Activated CD4-positive, alpha-beta T cell treated with anti-CD3 and anti-CD28 coated beads, Interleukin-10, Interleukin-2, amounts not matched to agents 100 ng/mL and 50 ng/mL, durations not matched to agents 16 hours and 8 hours (primary cell): ENCODE measurements at places on chromosomes 1 and 21.

GRCh38 chr1:156080241-156080862 lies 1.9 kb downstream of the MEX3A start:
- DNase-seq, result no peak

- DNase-seq, result no peak
Observed at GRCh38 chr1:15056515-15057285, 96.8 kb upstream of the TMEM51 start.

- peak; percentile 16 for DNase-seq
Observed at GRCh38 chr1:16239972-16240491, 3.0 kb upstream of the CPLANE2 start.

- no peak for DNase-seq
Observed at GRCh38 chr1:226535666-226536065, 12.9 kb upstream of the STUM start.

DNA sequence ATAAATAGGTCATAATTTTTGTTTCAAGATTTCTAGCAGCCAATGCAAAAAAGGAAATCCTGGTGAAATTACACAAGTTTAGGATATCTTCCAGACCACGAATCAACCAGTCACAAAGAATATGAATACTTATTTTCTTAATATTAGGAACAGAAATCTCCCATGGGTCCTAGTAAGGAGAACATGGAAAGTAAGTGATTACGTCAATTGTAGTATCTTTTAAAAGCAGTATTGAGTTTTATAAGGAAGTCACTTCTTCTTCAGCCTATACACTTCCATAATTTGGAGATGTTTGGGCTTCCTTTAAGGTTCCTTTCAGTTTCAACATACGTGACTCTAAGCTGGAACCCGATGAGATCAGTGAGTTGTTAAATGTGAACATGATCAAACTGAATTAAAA lies 534.5 kb downstream of the USP25 start:
- no peak for DNase-seq

- DNase-seq, result no peak
Observed at GRCh38 chr1:94044290-94044790, 76.6 kb downstream of the ABCA4 start.

- no peak for DNase-seq
Observed at GRCh38 chr1:243413431-243414151, 157.8 kb downstream of the SDCCAG8 start.

DNA sequence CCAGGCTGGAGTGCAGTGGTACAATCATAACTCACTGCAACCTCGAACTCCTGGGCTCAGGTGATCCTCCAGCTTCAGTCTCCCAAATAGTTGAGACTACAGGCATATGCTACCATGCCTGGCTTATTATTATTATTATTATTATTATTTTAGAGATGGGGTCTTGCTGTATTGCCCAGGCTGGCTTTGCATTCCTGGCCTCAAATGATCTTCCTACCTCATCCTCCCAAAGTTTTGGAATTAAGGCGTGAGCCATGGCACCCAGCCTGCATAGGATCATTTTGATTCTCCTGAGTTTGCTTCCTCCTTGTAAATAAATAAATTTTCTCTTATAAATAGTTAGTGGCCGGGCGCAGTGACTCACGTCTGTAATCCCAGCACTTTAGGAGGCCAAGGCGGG lies 6.2 kb downstream of the DDI2 start:
- DNase-seq, result no peak

DNA sequence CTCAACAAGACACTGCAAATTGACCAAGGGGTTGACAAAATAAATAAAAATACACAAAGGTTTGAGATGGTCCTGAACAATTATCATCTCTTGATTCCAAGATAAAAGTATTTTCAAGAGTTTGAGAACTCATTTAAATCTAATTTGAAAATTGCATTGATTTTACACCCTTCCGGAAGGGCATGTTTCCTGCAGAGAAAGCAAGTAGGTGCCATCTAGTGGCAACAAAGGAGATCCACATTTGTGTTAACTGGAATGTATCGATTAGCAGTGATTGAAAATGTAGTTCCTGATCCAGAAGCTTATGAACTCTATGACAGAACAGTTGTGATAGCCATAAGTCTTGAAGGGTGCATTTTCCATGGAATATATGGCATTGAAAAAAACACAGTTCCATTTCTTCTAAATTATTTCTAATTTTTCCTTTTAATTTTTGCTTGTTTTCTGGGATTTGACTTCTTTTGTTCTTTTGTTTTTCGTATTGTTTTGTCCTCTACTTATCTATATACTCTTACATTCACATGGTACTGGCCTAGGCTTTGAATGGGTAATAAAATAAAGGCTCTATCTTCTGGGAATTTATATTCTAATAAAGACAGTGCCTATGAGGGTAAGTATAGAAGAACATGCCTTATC lies 143.7 kb downstream of the DNM3 start:
- peak; percentile 65 for DNase-seq

- DNase-seq, result no peak
Observed at GRCh38 chr1:3364983-3365382, 89.5 kb upstream of the ARHGEF16 start.

GRCh38 chr1:213973129-213973528 lies 14.6 kb upstream of the PROX1 start:
- no peak for DNase-seq

DNA sequence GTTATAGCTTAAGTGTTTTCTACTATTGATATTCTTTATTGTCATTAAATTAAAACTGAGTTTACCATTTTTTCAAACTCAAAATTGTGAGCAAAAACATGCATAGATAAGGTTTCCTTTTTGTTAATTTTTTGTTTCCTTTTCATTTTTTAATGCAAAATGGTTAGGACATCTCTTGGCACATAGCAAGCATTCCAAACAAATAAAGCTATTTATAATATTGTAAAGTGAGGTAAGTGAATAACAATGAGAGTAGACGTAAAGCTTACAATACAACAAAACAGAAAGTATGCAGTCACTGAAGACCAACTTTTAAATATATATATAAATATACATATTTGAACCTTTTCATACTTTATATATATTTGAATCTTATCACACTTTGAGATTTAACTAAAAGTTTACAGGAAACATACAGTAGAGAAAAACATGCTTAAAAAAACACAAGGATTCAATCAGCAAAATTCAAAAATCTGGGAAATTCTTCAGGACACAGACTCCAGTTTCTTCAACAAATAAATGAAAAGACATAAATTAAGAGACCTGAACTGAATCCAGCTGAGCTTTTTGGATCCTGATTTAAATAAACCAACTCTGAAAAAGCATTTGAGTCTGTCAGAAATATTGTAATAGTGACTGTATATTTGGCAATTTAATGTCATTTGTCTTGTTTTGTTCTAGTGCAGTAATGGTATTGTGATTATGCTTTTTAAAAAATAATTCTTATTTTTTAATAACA lies 67.5 kb upstream of the SAMSN1 start:
- no peak for DNase-seq

GRCh38 chr1:200869753-200870391 lies 2.9 kb upstream of the GPR25 start:
- peak; percentile 82 for DNase-seq

GRCh38 chr1:192100686-192101468 lies 57.4 kb upstream of the RGS18 start:
- DNase-seq, result no peak

GRCh38 chr1:68269637-68270430 lies 37.5 kb upstream of the WLS start:
- DNase-seq, result no peak

- peak; percentile 76 for DNase-seq
Observed at GRCh38 chr1:39973503-39974135, 18.7 kb downstream of the MFSD2A start.

- no peak for DNase-seq
Observed at GRCh38 chr1:225735252-225736149, 42.1 kb upstream of the SRP9 start.

DNA sequence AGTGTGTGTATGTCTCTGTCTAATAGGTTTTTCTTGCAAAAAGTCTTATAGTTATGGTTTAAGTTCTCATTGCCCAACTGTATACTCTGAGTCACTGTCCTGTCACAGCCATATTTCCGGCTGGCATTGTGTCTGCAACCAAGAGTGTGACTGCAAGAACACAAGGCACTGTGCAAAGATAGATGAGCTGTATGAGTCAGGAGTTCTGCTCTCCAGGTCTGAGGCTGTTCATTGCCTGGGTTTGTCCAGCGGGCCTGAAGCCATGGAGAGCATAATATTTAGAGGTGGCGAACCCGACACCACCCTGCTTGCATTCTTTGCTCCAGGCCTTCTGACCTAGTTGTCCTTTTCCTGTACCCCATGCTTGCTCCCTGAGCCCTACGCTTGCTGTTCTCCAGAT lies 50.9 kb upstream of the CNIH3 start:
- DNase-seq, result peak; percentile 9

GRCh38 chr1:161805399-161806197 lies 39.5 kb downstream of the ATF6 start:
- DNase-seq, result peak; percentile 16

- peak; percentile 2 for DNase-seq
Observed at GRCh38 chr21:38679534-38679933, 126.2 kb upstream of the ETS2 start.

GRCh38 chr1:192632188-192632587 lies 3.8 kb upstream of the RGS13 start:
- no peak for DNase-seq

GRCh38 chr1:158425027-158425426 lies 1.0 kb downstream of the OR10K2 start:
- DNase-seq, result no peak

GRCh38 chr1:6084781-6085495 lies 39.2 kb downstream of the KCNAB2 start:
- DNase-seq, result no peak

DNA sequence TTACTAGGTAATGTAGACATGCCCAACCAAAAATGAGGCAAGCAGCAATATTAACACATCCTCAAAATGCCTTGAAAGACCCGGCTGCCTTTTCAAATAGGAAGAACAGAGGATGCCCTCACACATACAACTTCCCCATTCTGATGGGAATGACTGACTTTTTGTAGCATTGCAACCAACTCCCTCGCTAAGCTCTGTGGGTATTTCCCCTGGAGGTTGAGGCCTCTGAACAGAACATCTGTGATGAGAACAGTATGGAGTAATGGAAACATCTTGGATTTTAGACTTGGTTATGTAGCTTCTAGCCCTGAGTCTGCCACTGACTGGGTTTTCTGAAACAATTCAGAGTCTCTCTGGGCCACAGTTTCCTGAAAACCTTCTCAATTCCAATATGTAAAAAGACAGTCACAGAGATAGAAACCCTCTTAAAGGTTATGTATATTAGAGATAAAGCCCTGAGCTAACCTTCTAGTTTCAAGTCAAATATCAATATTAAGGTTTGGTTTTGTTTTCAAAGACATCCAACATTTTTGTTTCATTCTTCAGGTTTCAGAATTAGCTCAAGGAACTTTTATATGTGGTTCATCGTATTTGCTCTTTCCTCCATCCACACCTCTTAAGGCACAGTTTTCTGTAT lies 311.5 kb downstream of the SETD4 start:
- DNase-seq, result no peak

- DNase-seq, result peak; percentile 26
Observed at GRCh38 chr1:99737016-99737415, 29.4 kb downstream of the FRRS1 start.

- DNase-seq, result no peak
Observed at GRCh38 chr1:81848880-81849682, 48.3 kb downstream of the ADGRL2 start.

- DNase-seq, result no peak
Observed at GRCh38 chr1:1955621-1956094, 36.6 kb upstream of the TMEM52 start.

- DNase-seq, result no peak
Observed at GRCh38 chr1:202623075-202623474, 87.2 kb downstream of the SYT2 start.

DNA sequence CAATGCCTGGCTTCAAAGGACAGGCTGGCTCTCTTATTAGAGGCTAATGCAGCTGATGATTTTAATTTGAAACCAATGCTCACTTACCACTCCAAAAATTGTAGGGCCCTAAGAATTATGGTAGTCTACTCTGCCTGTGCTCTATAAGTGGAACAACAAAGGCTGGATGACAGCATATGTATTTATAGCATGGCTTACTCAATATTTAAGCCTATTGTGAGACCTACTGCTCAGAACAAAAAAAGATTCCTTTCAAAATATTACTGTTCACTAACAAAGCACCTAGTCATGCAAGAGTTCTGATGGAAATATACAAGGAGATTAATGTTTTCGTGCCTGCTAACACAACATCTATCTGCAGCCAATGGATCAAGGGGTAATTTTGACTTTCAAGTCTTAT lies 73.8 kb upstream of the DUSP10 start:
- no peak for DNase-seq

DNA sequence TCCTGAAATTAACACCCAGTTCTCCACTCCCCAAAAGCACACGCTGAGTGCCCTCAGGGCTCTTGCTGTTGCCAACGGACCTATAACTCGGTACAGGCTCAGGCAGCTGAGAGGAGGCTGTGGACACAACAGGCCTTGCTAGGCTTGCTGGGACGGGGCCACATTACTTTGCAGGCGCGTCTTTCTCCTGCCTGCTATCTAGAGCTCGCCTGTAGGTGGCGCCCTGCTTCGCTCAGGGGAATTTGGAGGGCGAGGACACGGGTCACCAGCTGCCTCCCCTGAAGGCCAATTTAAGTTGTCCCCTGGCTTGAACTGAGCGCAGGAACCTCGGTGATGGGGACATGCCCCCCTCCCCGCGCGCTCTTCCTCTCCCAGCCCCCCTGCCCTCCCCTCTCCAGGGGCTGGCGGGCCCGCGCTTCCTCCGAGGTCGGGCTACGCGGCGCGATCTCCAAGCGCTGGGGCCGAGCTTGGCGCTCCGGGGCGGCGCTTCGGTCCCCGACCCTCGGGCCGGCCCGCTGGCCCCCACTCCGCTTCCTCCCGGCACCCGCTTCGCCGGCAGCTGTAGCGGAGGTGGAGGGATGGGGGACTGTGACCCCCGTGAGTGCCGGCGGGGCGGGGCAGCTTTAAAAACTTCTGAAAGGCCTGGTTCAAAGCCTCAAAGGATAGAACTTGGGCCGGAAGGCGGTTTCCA lies 32.4 kb upstream of the NFIA start:
- peak; percentile 89 for DNase-seq

DNA sequence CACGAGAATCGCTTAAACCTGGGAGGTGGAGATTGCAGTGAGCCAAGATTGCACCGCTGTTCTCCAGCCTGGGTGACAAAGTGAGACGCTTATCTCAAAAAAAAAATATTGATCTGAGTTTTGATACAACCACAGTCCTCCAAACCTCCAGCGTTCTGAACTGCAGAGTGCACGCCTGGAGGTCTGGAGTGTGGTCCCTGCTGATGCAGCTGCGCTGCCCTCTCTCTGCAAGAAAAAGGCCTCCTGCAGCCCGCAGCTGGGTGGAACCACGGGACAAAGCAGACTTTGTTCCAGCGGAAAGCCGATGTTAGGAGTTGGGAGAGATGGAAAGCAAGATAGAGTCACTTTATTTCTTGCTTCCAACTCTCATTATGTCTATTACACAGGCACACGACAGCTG lies 144.9 kb upstream of the SOD1 start:
- no peak for DNase-seq

- no peak for DNase-seq
Observed at GRCh38 chr1:60969971-60970509, 112.3 kb upstream of the NFIA start.

GRCh38 chr21:37248298-37248697 lies 18.8 kb downstream of the VPS26C start:
- no peak for DNase-seq

- DNase-seq, result no peak
Observed at GRCh38 chr1:197771386-197771785, 3.9 kb downstream of the DENND1B start.
